ENCODE measurements at places on chromosomes 1 and 21. TPM values are rescaled to one million over a fixed set of nuclear protein-coding genes. Genes with fewer than 3 reads are reported as not detected.

Gene KAZN
- total RNA-seq: 1.3 TPM

Gene CSMD2
- total RNA-seq: 0.14 TPM

Gene NOTCH2
- 23.5 TPM for total RNA-seq

- no peak for DNase-seq
These were observed 34.7 kb upstream of the AK4 start for GRCh38 chr1:65113298-65113697.

DNA sequence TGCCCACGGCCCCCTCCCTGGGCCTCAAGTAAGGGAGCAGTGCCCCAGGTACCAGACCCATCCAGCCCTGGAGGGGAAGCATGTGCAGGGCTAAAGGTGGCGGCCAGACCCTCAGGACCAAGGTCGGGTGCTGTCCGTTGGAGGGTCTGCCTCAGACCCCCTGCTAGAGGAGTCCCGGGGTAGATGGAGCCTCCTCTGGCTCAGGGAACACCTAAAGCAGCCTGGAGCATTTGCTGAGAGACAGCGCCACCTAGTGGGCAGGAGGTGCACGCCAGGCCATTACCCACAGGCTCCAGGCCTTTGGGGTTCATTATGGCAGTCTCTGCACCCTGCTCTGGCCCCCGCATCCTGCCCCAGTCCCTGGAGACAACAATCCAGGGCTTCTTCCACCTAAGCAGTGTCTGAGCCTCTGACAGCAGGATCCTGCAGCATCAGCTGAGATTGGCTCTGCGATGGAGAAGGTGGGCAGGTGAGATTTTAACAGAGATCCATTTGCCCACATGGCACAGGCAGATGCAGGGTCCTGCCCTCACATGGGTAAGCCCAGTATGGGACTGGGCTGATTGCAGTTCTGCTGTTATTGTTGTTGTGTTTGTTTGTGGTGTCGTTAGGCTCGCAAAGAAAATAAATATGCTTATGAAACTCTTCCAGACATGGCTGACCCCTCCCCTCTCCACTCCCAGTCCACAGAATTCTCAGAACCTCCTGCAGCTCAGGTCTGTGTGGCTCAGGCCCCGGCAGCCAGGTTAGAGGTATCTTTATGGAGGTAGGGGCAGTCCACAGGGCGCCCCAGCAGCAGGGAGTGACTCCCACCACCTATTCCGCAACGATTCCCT lies 42.4 kb downstream of the CTNNBIP1 start:
- peak; percentile 89 for DNase-seq

- no peak for DNase-seq
These were observed 8.7 kb downstream of the NPHP4 start for GRCh38 chr1:5983361-5984103.

- no peak for DNase-seq
These were observed 90.6 kb downstream of the TLR5 start for GRCh38 chr1:223052462-223052861.

- DNase-seq: peak; percentile 54
These were observed 2.7 kb downstream of the GRHL3 start for GRCh38 chr1:24321697-24322469.

DNA sequence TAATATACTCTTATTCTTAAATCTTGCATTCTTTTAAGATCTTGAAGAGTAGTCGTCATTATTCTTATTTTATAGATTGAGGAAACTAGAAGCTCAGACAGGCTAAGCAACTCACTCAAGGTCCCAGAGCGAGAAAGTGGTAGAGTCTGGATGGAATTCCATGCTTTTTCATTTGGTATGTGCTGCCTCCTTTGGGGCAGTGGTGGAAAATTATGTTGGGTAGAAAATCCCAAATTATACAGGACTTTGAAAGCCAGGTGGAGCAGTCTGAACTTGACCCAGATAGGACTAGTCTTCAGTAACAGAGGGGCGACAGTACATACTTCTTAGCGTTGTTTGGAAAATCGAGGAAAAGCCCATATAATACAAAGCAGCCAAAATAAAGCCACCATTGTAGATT lies 205.6 kb downstream of the ATG4C start:
- no peak for DNase-seq

GRCh38 chr1:177561436-177561835 lies 390.7 kb downstream of the BRINP2 start:
- no peak for DNase-seq

DNA sequence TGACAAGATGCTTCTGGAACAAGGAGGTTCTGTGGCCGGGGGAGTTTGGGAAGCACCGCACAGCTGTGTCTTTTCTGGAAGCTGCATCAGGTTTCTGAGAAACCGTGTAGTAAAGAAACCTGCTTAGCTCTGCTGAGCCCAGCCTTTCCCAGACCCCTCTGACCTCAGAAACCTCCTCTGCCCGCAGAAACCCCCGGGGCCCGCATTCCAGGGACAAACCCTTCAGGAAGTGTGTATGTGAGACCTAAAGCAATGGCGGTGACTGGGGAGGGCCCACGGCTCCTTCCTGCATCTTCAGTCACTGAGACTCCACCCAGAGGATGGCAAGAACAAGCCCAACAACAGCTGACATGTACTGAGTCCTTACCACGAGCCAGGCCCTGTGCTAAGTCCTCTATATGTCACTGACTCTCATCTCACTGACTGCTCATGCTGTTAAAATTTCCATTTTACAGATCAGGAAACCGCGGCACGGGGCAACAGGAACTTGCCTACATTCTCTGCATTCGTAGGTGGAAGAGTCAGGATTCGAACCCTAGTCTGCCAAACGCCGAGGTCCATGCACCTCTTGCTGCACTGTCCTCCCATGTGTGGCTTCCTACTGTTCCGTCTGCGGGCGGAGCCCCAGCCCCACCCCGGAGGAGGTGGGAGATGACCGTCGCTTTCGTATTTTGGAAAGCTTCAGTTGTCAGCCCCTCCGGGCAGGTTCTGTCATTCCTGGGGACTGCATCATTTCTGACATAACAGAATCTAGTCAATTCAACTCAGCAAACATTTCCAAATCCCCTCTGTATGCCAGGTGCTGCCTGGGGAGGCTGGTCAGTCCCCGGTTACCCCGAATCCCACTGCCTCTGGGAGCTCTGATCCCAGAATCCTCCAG lies 73.3 kb upstream of the KLHDC7A start:
- DNase-seq: no peak

DNA sequence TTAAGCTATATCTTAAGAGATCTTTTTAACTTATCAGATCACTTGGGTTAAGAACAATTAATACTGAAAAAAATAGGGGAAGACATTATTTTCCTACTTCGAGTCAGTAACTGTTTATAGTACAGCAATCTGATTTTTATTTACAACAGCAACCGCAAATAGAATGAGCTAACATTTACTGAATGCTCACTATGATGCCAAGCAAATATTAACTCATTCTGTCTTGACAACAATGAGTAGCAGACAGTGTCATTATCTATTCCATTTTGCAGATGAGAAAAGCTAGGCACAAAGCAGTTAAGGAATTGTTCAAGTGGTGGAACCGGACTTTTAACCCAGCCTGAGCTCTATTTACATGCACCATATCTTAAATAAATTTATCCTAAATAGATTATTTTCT lies 273.7 kb downstream of the NTNG1 start:
- DNase-seq: no peak

DNA sequence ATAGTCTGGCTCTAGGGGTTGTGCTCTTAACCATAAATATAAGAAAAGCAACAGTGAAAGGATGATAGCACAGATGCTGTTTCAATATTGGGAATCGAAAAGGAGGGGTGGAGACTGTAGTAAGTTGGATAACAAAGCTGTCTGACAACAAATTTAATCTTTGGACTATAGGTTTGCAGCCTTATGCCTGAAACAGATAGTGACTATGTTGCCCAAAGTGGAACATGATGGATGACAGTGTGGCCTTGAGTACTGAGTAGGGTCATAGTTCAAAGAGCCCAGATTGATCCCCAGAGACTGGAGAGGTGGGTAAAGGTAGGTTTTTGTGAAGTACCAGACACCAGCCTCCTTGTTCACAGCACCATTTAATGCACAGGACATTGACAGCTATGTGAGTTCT lies 144.0 kb upstream of the PALMD start:
- no peak for DNase-seq

DNA sequence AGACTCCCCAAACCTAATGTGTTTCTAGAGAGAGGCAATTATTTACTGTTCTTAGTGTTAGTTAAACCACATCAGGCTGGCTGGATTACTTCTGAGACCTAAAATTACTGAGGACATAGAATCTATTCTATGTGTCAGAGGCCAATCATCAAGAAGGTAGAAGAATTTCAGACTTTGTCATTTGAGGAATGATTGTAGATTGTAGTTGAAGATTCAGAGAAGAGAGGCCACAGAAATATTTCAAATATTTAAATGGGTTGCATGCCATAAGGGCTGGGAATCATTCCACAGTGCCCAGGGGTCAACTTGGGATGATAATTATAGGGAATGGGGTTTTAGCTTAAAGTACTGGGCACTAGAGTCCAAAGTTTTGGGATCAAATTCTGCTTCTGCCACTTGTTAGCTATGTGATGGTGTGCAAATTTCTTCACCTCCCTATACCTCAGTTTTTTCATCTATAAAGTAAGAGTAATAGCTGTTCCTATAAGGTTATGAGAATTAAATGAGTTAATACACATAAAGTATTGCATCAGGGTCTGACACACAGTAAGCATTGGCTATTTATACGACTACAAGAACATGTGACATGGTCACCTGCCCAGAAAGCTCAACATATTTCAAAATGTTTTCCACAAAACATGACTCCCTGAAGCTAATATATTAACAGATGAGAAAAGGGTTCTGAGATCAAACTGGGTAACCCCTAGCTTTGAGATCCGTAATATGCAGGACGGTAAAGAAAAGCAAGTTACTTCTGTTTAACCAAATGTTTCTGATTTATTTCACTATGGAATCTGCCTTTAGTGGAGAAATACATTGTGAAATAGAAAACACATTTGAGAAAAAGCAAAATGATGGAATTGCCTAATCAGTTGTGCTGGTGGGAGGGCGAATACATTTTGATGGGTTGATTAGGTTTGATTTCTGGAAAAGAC lies 69.7 kb upstream of the SPAG17 start:
- DNase-seq: no peak

DNA sequence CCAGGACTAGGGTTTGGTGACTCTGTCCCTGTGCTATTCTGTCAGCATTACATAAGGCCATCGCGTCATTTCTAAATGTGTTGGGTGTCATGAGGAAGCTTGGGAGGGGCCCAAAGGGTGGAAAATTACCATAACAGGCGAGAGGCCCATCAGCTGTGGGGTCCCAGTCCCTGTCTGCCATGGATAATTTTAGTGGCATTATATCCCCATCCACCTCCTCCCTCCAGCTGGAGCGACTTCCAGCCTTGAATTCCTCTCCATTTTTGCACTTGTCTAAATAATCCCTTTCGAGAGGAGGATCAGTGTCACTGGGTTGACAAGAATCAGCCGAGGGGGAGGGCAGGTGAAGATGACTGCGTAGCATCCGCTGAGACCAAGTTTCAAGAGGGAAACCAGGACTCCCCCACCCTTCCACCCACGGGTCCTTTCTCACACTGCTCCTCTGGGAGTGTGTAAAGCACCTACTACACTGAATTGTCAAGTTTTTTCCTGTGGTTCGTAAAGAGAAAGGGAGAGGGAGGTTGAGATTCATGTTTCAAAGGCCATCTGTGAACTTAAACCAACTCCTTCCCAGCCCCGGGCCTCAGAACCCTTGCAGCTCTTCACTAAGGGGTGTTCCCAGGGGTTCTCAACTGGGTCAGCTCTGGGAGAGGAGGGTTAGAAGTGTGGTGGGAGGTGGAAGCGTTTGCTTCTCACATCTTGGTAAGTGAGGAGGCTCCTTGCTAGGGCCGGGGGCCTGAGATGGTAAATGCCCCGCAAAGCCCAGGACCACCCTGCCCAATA lies 29.2 kb downstream of the VASH2 start:
- DNase-seq: no peak

- DNase-seq: no peak
These were observed 559.4 kb downstream of the PLPP3 start for GRCh38 chr1:56019922-56020321.

- no peak for DNase-seq
These were observed 103.6 kb downstream of the RYR2 start for GRCh38 chr1:237145379-237146135.

- no peak for DNase-seq
These were observed 31.2 kb upstream of the TSPEAR start for GRCh38 chr21:44742418-44743153.
